ENCODE measurements at places on chromosomes 11 and 22.

DNA sequence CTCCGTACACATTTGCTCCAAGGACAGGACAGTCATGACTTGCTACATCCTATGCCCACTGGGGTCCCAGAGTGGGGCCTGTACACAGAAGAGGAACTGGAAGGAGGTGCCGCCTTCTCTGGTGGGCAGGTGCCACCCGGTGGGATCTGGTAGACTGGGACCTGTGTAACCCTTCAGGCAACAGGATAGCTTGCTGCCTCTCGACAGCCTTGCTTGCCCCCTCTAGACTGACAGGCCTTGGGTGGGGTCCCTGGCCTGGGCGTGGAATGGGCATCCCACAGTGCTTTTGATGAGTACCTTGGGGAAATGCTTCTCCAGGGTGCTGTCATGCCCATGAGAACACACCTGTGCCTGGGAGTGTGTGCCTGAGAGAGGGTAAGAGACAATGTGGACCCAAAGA is 15.8 kb downstream of the SHANK3 start:
- no peak for DNase-seq

- DNase-seq = peak; percentile 52
Observed at GRCh38 chr11:45872651-45873356, 12.6 kb upstream of the MAPK8IP1 start.

DNA sequence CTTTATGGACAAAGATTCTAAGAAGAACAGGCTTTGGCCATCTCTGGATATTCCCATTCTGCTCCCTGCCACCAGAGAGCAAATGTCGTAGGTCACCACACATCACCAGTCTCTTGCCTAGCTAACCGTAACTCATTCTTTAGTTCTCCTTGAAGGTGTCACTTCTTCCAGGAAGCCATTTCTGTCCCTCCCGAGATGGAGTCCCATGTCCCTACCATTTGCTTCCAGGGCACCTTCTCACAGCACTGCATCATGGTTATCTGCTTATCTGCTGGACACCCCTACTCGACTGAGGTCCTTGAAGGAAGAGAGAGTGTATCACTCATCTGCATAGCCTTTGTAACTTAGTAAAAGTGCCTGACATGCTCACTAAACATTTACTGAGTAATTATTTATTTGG is 47.6 kb downstream of the FAM83F start:
- no peak for DNase-seq

DNA sequence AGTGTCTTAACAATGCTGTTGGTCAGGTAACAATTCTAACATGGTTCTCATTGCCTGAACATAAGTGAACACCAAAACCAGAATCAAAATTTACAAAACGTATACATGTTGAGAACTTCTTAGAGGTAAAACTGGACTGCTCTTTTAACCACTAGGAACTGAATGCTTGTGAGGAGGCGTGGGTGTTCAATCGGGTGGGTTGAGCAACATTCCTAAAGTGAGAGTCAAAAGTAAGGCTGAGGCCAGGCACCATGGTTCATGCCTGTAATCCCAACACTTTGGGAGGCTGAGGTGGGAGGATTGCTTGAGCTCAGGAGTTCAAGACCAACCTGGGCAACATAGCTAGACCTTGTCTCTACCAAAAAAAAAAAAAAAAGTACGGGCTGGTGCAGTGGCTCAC is 11.5 kb downstream of the PPME1 start:
- DNase-seq = no peak
